ENCODE measurements at places on chromosomes 12 and 14. TPM values are rescaled to one million over a fixed set of nuclear protein-coding genes. Genes with fewer than 3 reads are reported as not detected.

Gene SLC8B1
- total RNA-seq, result 18.4 TPM

Gene NPAS3
- total RNA-seq, result 0.76 TPM

Gene EFS
- total RNA-seq, result 15.0 TPM

Gene FOXA1
- total RNA-seq, result not detected

Gene SYT1
- total RNA-seq, result 25.2 TPM

Gene CD163L1
- 2.6 TPM for total RNA-seq
